Suprapubic skin (tissue), 4 donors: ENCODE measurements at places on chromosomes 5 and 9. TPM values are rescaled to one million over a fixed set of nuclear protein-coding genes. Genes with fewer than 3 reads are reported as not detected.
A peak's percentile ranks its signal among the peaks of the same experiment; 100 is the strongest.

OTP gene
- not detected for total RNA-seq

MIER3 gene
- total RNA-seq = 15.2 TPM

DNA sequence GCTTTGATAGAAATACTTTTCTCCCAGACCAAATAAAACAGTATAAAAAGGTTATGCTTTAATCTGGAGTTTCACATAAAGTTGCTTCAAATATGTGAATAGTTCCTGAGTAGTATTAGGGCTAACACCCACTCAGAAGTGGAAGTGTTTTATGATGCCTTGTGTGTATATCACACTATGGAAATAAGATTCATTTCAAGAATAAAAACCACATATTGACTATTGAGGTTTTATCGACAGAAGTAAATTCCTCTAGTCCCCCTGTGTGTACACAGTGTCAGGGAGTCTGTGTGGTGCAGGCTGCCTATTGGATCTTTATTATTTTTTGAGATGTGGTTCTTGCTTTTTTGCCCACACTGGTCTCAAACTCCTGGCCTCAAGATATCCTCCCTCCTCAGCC, 20.8 kb upstream of the LRRTM2 start:
- H3K27ac ChIP-seq = no peak overlapping the region
- H3K27me3 ChIP-seq = no peaks in the 10 kb centered on the region
- no peaks in the 10 kb centered on the region for H3K4me1 ChIP-seq
- DNase-seq = no peak

GRCh38 chr9:37295796-37296195, 126.7 kb upstream of the GRHPR start:
- H3K4me3 ChIP-seq = no peak overlapping the region
- no peaks in the 10 kb centered on the region for H3K27me3 ChIP-seq
- no peak for DNase-seq
- H3K36me3 ChIP-seq = no peaks in the 10 kb centered on the region

GRCh38 chr5:177545487-177546257, 8.7 kb downstream of the FAM193B start:
- H3K27me3 ChIP-seq = no peaks in the 10 kb centered on the region
- peaks cover 65% of the 10 kb centered on the region for H3K4me1 ChIP-seq
- no peaks in the 10 kb centered on the region for H3K36me3 ChIP-seq
- H3K27ac ChIP-seq = peak overlapping the region; percentile 86
